ENCODE measurements at places on chromosomes 3 and 15.

GRCh38 chr3:5197022-5197421 lies 9.5 kb downstream of the EDEM1 start:
- no peak for DNase-seq

- no peak for DNase-seq
These were observed 118.8 kb upstream of the ADPGK start for GRCh38 chr15:72902245-72902918.

DNA sequence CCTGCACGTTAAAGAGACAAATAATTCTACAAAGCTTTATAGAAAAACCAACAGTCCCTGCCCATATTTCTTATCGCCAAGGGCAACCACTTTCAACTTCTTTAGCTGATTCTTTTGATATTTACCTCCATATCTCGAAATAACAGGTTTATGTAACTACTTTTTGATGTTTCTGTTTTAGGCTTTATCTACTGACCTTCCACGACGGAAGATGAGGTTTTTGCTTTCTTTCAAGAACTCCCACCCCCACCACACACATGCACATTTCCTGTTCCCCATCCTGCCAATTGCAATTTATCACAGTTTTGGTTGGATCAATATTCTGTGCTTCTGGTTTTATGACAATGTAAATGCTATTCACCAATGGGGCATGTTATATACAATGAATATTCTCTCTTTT lies 330.4 kb upstream of the ICE2 start:
- no peak for DNase-seq

- DNase-seq: no peak
These were observed 77.4 kb upstream of the SLC4A7 start for GRCh38 chr3:27561576-27561975.

GRCh38 chr3:14410503-14411165 lies 8.2 kb downstream of the SLC6A6 start:
- DNase-seq: no peak

DNA sequence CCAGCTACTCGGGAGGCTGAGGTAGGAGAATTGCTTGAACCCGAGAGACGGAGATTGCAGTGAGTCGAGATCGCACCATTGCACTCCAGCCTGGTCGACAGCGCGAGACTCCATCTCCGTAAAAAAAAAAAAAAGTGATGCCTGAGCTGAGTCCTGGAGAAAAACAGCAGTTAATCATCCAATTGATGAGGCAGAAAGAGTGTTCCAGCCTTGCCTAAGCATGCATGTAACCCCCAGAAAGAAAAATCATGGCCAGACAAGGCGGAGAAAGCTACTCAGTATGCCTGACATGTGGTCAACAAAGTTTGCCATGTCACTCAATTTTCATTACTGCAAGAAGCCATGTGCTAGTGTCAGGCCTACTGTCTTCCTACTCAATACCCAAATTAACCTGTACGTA lies 593.1 kb upstream of the MDFIC2 start:
- no peak for DNase-seq

- no peak for DNase-seq
These were observed 73.0 kb downstream of the COL8A1 start for GRCh38 chr3:99711351-99711750.

DNA sequence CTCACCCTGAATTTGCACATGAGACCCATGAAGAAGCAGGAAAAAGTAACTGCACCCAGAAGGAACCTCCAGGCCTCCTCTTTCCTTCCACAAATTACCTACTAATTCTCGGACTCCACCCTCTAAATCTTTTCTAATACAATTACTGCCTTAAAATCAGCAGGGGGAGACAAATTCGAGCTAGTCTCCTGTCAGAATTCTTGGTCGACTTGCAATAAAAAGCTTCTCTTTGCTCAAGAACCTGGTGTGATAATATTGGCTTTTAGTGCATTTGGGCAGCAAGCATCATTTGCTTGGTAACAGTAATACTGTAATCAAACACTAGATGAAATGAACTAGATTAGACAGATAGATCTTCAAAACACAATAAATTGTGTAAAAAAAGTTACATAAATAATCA lies 281.9 kb downstream of the RAP2B start:
- no peak for DNase-seq

GRCh38 chr3:177764933-177765332 lies 567.7 kb upstream of the TBL1XR1 start:
- DNase-seq: no peak

GRCh38 chr15:99264125-99264524 lies 12.8 kb downstream of the LRRC28 start:
- no peak for DNase-seq

DNA sequence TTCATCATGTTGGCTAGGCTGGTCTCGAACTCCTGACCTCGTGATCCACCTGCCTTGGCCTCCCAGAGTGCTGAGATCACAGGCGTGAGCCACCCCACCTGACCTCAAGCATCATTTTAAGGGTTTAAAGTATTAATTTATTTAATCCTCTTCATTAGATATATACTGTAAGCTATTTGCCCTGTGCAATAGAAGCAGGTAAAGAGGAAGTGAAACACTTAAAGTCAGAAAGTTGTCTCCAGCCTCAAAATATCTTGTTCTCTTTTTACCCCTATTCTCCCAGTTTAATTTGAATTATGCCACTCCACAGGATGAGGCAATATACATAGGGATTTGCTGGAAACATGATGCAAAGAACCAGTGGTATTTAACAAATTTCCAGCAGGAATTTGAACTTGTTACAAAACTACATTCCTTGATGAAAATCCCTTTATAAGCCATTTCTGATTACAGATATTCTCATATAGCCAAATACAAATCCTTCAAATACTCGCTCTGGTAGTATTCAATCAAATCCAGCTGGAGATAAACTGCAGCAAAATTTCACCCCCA lies 2.0 kb downstream of the NDUFB5 start:
- no peak for DNase-seq

- no peak for DNase-seq
These were observed 86.7 kb downstream of the VGLL4 start for GRCh38 chr3:11556851-11557644.

DNA sequence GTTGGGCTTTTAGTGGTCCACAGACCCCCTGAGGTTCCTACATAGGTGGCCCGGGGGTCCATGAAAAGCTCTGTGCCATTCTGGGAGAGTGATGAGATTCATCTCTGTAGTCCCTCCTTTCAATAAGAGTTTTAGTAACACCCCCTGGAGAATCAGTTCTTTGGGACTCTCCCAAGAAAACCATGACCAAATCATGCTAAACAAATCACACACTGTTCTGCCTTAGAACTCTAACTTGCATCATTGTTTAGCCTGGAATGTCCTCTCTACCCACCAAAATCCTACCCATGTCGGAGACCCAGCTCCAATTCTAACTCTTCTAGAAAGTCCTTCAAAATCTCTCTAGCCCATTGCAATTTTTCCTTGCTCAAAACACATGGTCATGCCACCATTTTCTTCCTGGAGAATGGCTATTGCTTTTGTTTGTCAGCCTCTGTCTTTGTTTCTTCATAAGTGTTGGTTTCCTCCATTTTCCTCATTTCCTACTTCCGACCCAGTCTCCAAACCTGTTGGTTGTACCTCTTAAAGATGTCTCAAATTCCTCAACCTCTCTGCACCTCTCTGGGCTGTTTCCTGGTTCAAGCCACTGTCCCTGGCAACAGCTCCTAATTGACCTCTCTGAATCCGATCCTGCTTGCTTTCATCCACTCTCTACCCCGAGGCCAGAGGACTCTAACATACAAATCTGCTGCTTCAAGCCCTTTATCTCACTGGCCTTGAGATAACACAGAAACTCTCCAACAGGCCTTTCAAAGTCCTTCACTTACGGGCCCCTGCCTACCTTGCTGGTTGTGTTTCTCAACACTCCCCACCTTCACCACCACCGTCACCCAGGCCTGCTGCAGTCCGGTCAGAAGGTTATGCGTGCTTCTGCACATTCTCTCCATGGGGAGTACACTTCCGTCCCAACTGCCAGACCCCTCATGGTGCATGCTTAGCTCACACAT lies 23.7 kb downstream of the CYP19A1 start:
- DNase-seq: no peak

- DNase-seq: no peak
These were observed 585 bp downstream of the KIF23 start for GRCh38 chr15:69414701-69415167.

DNA sequence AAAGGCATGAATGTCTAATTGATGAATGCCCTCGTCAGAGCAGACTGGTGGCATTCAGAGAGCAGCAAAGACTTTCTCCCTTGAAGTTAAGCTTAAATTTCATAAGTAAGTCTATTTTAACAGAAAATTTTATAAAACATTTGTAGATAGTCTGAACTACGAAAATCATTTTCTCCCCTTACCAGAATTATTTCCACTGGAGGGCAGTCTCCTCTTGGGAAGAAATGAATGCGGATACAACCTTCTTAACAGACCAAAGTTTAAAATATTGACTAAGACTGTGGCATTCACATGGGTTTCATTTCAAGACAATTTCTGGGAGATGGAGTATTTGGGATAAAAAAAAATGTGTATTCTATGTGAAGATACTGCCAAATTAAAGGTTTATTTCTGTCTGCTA lies 669.0 kb downstream of the FHIT start:
- DNase-seq: no peak

DNA sequence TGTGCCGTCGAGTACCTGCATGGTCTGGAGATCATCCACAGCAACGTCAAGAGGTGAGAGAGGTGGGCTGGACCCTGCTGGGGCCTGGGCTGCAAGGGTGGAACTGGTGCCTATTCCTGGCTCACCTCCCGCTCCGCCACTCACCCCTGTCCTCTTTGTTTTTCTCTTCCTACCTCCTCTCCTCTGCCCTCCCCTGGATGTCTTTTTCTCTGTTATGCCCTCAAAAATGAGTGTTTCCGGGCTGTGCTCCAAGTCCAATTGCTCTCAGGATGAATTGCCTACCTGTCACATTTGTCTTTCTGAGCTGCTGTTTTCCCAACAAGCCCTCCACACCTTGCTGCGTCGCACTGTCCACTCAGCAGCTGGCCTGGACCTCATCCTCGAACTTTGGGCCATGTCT lies 28.5 kb upstream of the TATDN2 start:
- no peak for DNase-seq

All from activated gamma-delta T cell treated with Interleukin-2 at 50 U/mL for 16 hours (primary cell).